RCC 7860 (cell line): ENCODE measurements at places on chromosomes 2 and 18.

DNA sequence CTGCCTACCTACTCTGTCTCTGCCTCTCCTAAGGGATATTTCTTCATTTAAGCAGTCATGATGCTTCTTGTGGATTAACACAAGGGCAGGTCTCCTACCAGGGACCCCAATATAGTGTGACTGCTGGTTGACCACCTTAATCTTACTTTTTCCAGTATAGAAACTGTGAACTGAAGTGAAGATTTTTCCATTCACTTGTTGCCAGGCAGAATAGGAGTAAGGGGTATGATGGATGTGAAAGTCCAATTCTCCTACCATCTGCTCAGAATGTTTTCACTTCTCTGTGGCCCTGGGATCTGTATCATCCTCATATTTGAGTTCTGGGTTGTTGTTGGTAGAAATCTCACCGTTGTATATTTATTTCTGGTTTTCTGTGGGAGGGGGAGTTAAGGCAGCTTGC, 247.8 kb downstream of the WDPCP start:
- no peak for DNase-seq

DNA sequence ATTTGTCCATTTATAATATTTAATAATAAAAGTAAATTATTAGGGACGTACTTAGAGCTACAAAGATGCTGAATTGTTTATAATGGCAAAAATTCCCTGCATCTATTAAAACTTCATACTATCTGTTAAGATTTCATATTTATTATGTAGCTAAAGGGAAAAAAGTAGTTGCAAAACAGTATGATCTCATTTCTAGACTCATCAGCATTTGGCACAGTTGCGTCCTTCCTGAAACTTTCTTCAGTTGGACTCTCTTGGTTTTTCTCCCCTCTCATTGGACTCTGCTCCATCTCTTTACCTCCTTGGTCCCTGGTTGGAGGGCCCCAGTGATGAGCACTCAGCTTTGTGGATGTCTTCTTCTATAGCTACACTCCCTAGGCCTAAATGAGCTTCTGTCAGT, 99.6 kb downstream of the TMEM247 start:
- DNase-seq = no peak

GRCh38 chr2:219107758-219108157, 47.0 kb upstream of the IHH start:
- no peak for DNase-seq

DNA sequence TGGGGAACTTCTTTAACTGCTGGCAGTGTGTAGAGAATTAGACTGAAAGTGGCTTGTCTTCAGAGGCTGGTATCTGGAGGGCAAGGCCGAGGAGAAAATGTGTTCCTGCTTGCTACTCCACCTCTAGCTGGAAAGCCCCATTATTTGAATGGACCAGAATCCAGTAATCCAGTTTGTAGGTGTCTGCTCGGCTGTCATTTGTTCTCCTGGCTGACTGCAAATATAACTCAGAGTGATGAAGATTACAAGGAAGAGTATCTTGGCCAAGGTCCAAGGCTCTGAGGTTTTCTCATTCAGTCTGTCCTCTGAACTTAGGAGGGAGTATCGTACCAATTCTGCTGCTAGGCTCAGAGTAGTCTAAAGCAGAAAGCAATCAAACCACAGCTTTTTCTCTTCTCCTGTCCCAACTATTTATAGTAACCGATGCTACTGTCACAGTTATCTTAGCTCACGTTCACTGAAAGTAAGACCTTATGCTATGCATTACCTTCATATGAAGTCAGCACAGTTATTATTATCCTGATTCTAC, 228.6 kb downstream of the SETBP1 start:
- peak; percentile 9 for DNase-seq

DNA sequence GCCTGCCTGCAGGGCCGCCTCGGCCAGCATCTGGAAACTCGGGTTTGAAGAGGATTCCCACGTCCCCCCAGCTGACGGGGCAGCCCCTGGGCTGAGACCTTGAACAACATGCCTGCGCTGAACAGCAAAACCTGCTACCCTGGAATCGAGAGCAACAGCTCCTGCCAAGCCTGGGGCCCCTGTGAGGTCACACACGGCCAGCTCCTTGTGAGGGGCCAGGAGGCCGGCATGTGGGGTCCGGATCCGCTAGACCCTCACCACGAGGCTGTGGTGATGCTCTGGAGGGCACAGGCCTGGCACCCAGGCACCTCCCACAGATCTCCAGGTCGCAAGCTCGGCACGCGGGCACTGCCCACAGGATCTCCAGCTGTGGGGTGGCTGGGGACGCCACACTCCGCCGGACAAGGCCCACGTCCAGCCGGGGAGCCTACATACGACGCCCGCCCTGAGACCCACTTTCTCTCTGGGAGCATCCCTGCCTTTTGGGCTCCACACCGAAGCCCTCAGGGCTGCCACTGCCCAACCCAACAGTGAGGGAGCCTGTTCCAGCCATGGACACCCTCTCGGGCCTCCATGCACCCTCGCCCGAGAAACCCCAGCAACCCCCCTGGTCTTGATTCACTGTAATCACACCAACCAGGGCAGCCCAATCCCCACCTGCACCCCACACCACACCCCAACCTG, 34.1 kb downstream of the SLC66A2 start:
- no peak for DNase-seq

GRCh38 chr2:122166820-122167219, 411.4 kb downstream of the TSN start:
- DNase-seq = no peak

DNA sequence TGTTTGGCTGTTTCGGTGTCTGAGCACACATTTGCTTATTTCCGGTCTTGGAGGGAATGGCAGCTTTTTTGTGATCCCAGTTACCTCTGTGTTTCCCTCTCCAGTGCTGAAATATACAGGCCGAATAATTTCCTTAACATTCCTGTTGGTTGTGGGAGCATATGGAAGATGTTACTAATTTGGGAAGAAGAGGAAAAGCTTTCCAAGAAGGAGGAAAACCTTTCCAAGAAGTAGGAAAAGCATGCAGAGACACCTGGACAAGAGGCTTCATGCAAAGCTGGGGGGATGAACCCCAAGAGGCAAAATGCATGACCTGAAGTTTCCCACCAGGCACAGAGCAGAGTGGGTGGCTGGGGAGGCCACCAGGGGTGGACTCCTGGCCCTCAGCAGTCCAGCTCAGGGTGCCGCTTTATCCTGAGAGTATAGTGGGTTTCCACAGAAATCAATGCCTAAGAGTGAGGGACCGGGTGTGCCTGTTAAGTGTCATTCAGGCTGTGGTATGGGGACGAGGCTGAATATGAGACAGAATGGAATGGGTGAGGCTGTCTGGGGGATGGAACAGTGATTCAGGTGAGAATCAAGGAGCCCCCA, 25.5 kb upstream of the GNAL start:
- DNase-seq = no peak

GRCh38 chr2:127278959-127279358, 15.0 kb downstream of the ERCC3 start:
- no peak for DNase-seq

DNA sequence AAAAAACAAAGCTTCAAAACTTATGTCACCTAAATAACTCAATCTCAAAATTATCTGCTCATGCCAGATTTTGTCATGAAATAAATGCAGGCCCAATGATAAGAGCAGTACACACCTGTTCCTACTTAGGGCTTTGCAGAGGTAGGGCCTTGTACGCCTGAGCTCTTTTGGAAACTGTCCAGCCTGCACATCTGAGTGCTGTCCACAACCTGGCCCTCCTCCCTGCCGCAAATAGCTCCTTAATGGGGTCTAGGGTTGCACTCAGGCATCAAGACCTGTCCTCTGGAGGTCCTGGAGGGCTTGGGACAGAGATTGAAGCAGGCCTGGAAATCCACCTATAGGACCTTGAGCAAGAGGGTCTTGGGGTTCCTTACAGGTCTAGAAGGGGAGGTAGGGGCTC, 115.4 kb upstream of the CCDC195 start:
- no peak for DNase-seq

GRCh38 chr2:144475569-144476275, 44.2 kb downstream of the ZEB2 start:
- DNase-seq = no peak

GRCh38 chr2:216292475-216292874, 79.8 kb downstream of the MARCHF4 start:
- DNase-seq = no peak

DNA sequence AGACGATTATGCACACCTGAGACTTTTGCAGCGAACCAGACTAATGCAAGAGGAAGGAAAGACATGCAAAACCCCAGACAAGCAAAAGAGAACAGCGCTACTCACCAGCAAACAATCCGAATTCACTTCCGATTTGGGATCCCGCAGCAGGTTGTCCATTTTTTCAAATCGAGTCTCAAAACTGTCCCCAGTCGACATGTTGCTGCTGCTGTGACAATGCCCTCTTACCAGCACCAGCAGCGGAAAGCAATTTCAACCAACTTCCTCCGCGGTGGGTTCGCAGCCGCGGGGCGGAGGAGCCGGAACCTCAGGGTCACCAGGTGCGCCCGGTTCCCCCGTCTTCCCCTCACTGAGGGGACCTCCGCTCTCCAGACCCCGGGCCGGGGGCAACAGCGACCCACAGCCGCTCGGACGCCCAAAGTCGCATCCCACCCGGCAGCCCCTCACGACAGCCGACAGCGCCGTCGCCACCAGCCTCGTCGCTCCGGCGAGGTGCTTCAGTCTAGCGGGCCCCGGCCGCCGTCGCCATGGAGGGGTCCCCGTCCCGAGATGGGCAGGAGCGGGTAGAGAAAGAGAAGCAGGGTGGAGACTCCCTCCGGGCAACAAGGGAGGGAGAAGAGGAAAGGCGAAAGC, 784 bp downstream of the ROCK1 start:
- DNase-seq = no peak

- DNase-seq = no peak
Observed at GRCh38 chr2:74042606-74043005, 57.9 kb downstream of the TET3 start.

DNA sequence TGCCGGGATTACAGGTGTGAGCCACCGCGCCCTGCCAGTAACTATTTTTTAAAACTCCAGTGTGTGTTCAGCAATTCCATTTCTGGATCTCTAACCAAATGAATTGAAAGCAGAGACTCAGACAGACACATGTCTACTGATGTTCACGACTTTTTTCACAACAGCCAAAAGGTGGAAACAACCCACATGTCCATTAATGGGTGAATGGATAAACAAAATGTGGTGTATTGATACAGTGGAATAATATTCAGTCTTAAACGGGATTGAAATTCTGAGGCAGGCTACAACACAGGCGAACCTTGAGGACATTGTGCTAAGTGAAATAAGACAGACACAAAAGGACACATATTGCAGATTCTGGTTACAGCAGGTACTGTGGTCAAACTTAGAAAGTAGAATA, 55.0 kb downstream of the DDX1 start:
- no peak for DNase-seq

GRCh38 chr2:16320716-16321115, 344.9 kb downstream of the CYRIA start:
- DNase-seq = no peak

GRCh38 chr2:28355521-28356094, 37.0 kb upstream of the FOSL2 start:
- DNase-seq = peak; percentile 84

GRCh38 chr2:231169488-231169887, 28.9 kb upstream of the ARMC9 start:
- DNase-seq = no peak

DNA sequence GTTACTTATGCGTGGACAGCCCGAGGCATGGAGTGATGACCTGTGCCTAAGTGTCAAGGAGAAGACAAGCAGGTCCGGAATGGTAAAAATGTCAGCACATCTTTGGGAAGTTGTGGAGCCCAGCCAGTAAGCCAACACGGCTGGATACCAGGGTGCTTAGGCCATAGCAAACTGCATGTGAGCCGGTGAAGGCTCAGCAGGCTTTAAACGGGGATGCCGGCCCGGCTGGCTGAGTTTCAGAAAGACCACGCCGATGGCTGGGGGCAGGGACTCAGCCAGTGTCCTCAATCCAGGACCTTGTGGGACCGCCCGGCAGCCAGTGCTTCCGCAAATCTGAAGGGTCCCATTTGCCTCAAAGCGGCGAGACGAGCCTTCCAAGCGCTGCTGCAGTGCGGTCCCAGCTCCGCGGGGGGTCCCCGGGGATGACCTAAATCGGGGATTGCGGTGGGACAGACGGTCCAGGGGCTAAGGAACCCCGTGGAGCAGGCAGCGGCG, 946 bp upstream of the AGAP1 start:
- no peak for DNase-seq

DNA sequence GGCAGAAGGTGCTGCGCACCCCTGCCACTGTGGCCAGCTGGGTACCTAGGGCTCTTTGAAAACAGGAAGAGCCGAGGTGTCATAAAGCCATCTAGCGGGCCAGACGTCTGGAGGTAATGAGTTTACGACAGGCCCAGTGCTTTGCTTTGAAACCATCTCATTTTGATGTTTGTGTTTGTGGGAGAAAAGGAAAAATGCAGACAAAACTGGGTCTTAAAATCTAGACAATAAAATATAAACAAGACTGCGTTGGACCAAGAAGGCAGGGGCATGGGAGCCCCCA, 3.2 kb downstream of the HOXD9 start:
- no peak for DNase-seq

DNA sequence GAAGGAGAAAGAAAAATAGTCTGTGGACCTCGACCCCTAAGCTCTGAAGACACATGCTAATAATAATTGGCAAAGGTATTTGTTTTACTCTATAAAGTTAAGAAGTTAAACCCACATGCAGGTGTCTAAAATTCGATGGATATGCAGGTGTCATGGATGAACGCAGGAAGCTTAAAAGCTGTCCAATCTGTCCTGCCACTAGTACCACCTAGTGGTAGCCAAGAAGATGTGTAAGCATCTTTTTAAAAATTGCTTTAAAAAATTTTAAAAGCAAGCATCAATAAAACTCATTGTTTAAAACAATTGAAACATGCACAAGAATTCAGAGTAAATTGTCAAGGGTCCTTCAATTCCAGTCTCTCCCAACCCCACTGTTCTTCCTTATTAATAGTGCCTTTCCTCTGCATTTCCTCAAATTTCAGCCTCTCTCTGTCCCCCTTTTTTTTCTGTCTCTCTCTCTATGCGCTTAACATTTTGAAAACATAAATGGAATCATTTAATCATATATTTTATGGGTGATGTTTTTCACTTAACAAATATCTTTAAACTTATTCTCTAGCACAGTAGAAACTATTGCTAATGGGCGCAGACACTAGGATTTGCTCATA, 30.6 kb upstream of the PPP3R1 start:
- DNase-seq = peak; percentile 30

- DNase-seq = no peak
Observed at GRCh38 chr2:132252191-132252893, 90.6 kb upstream of the ANKRD30BL start.

- no peak for DNase-seq
Observed at GRCh38 chr2:17752246-17752645, 1.4 kb downstream of the SMC6 start.

- no peak for DNase-seq
Observed at GRCh38 chr2:128625421-128625820, 306.8 kb upstream of the HS6ST1 start.

- DNase-seq = no peak
Observed at GRCh38 chr2:78541088-78541450, 484.4 kb upstream of the REG3G start.

GRCh38 chr2:26477126-26477910, 606 bp downstream of the OTOF start:
- no peak for DNase-seq
